ENCODE measurements at places on chromosomes 1 and 21.
A peak's percentile ranks its signal among the peaks of the same experiment; 100 is the strongest.

GRCh38 chr1:67350783-67351182 is 43.1 kb downstream of the IL12RB2 start:
- H3K27me3 ChIP-seq, result no peaks in the 10 kb centered on the region
- DNase-seq, result peak; percentile 47
- H3K4me3 ChIP-seq, result no peak overlapping the region
- peaks cover 9% of the 10 kb centered on the region for H3K4me1 ChIP-seq
- H3K36me3 ChIP-seq, result peaks cover 35% of the 10 kb centered on the region

DNA sequence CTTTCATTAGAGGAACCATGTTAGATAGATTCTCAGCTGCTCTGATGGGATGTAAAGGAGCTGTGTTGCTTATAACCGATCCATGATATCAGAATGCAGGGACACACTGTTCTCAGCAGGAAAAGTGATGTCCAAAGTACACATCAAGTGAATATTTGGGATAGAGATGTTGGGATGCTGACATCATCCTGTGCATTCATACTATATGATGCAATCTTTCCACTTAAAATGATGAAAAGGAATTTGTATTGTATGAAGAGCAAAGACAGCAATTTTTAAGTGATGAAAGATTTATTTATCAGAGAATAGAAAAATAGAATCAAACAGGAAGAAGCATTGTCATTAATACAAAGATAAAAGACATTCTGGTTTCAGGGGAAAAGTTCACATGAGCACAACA is 110.1 kb downstream of the ERG start:
- H3K36me3 ChIP-seq, result no peaks in the 10 kb centered on the region
- no peak overlapping the region for H3K4me3 ChIP-seq
- H3K4me1 ChIP-seq, result peaks cover 3% of the 10 kb centered on the region
- H3K27ac ChIP-seq, result no peak overlapping the region
- H3K27me3 ChIP-seq, result peaks cover 9% of the 10 kb centered on the region

- H3K36me3 ChIP-seq, result no peaks in the 10 kb centered on the region
- H3K4me1 ChIP-seq, result no peaks in the 10 kb centered on the region
- no peak overlapping the region for H3K4me3 ChIP-seq
- no peak for DNase-seq
- H3K27me3 ChIP-seq, result peaks cover 2% of the 10 kb centered on the region
- no peak overlapping the region for H3K27ac ChIP-seq
Observed at GRCh38 chr1:218867941-218868626, 305.6 kb upstream of the LYPLAL1 start.

DNA sequence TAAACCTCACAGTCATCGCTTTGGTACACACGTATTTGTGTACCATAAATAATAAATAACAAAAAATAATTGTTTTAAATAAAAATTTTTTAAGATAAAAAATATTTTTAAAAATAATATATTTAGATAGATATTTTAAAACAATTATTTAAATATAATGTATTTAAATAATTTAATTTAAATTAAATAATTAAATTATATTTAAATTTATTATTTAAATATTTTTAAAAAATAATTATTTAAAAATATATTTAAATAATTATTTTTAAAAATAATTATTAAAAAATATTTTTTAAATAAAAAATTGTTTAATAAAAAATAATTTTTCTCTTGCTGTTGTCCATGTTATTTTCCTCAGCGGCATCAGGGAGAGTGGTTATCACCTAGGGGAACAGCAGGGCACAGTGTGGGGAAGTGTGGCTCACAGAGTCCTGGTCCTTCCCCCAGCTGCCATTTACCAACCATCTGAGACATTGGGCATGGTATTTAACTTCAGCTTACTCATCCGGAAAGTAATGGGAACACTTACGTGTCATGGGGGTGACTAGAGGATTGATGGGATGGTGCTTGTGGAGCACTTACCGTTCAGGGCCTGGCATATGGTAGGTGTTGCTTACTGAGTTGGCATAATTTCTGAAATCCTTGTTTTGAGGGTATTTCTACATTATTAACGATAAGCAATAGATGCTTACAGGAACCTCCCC is 92.9 kb upstream of the TSPAN2 start:
- H3K4me3 ChIP-seq, result no peak overlapping the region
- no peaks in the 10 kb centered on the region for H3K36me3 ChIP-seq
- peaks cover 9% of the 10 kb centered on the region for H3K4me1 ChIP-seq
- DNase-seq, result no peak
- no peaks in the 10 kb centered on the region for H3K27me3 ChIP-seq
- H3K27ac ChIP-seq, result no peak overlapping the region

GRCh38 chr1:56056438-56057287 is 522.7 kb downstream of the PLPP3 start:
- no peak overlapping the region for H3K4me3 ChIP-seq
- no peaks in the 10 kb centered on the region for H3K4me1 ChIP-seq
- no peak for DNase-seq
- H3K27me3 ChIP-seq, result peaks cover 2% of the 10 kb centered on the region
- H3K27ac ChIP-seq, result no peak overlapping the region
- H3K36me3 ChIP-seq, result no peaks in the 10 kb centered on the region

DNA sequence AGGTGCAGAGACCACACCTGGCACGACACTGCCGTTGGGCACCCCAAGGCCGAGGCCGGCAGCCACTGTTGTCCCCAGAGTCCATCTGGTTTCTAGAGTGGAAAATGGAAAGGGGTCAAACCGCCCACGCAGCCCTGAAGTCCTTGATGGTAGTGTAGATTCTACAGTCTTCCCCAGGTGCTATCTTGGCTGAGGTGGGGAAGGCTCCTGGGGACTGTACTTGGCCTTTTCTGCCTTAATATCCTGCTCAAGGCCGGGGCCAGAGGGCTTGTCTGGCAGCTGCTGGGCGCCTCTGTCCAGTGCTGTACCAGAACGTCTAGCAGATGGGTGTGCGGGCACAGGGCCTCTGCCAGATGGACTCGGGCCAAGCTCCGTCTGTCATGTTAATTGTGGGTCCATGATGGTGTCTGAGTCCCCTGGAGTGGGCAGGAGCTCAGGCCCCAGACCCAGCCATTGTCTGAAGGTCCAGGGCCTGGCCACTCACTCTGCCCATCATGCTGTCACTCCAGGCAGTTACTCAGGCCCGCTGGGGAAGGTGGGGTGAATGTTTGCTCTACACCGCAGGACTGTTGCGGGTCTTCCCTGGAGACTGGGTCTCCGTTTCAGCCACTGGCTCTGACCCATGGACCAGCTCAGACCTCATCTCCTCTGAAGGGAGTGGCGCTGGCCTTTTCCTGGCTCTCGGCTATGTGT is 161.9 kb upstream of the COL6A1 start:
- H3K4me1 ChIP-seq, result peaks cover 37% of the 10 kb centered on the region
- peak; percentile 38 for DNase-seq
- H3K36me3 ChIP-seq, result no peaks in the 10 kb centered on the region
- H3K27ac ChIP-seq, result peak overlapping the region; percentile 95

- peaks cover under 1% of the 10 kb centered on the region for H3K27me3 ChIP-seq
- no peaks in the 10 kb centered on the region for H3K36me3 ChIP-seq
- peaks cover 4% of the 10 kb centered on the region for H3K4me1 ChIP-seq
- no peak overlapping the region for H3K4me3 ChIP-seq
- no peak overlapping the region for H3K27ac ChIP-seq
- no peak for DNase-seq
Observed at GRCh38 chr1:51908499-51908898, 30.0 kb upstream of the NRDC start.

DNA sequence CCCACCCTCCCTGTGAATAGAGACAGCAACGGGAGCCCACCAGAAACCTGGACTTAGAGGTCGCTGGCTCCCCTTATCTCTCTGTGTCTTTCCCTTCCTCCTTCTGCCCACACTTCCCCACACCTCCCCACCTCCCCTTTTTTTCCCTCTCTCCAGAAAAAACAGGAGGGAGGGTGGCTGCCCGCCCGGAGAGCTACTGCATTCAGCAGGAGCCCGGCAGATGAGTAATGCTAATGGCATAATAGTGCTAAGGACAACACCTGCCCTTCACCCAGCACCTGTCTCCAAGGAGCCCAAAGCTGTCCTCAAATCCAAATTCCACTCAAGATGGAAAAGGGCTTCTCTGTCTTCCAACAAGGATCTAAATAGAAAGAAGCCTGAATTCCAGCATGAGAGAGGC is 11.4 kb upstream of the PRELP start:
- peaks cover 4% of the 10 kb centered on the region for H3K4me1 ChIP-seq
- no peaks in the 10 kb centered on the region for H3K36me3 ChIP-seq
- H3K27ac ChIP-seq, result no peak overlapping the region
- peaks cover 25% of the 10 kb centered on the region for H3K27me3 ChIP-seq
- no peak for DNase-seq

GRCh38 chr1:24301785-24302175 is 17.4 kb upstream of the GRHL3 start:
- H3K4me1 ChIP-seq, result no peaks in the 10 kb centered on the region
- H3K27ac ChIP-seq, result no peak overlapping the region
- peaks cover 27% of the 10 kb centered on the region for H3K27me3 ChIP-seq

GRCh38 chr1:8252266-8252951 is 65.5 kb upstream of the SLC45A1 start:
- H3K4me1 ChIP-seq, result peaks cover 9% of the 10 kb centered on the region
- H3K27me3 ChIP-seq, result no peaks in the 10 kb centered on the region
- DNase-seq, result no peak
- no peak overlapping the region for H3K27ac ChIP-seq
- H3K4me3 ChIP-seq, result no peak overlapping the region

DNA sequence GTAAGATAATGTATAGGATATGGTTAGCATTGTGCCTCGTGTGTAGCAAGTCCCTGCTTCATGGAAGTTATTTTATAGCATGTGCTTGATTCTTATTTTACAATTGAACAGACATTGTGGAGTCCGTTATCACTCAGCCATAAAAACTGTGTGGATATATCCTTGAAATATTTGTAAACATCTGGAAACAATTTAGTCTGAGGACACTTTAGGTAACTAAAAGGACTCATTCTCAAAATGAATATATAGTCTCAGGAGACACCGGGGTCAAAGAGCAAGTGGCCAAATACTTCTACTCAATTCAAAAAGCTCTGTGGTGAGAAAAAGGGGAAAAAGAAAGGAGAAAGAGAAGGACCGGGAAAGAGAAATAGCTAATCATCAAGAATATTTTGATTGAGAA is 23.7 kb downstream of the PRRX1 start:
- H3K4me1 ChIP-seq, result no peaks in the 10 kb centered on the region
- H3K4me3 ChIP-seq, result no peak overlapping the region
- no peaks in the 10 kb centered on the region for H3K36me3 ChIP-seq
- H3K27ac ChIP-seq, result no peak overlapping the region

- no peak overlapping the region for H3K4me3 ChIP-seq
- no peak overlapping the region for H3K27ac ChIP-seq
- no peaks in the 10 kb centered on the region for H3K4me1 ChIP-seq
- peaks cover 5% of the 10 kb centered on the region for H3K27me3 ChIP-seq
- no peak for DNase-seq
Observed at GRCh38 chr1:207428783-207429182, 25.3 kb upstream of the CR2 start.

- no peaks in the 10 kb centered on the region for H3K4me1 ChIP-seq
- no peak overlapping the region for H3K4me3 ChIP-seq
- no peak overlapping the region for H3K27ac ChIP-seq
- no peaks in the 10 kb centered on the region for H3K36me3 ChIP-seq
Observed at GRCh38 chr1:86972262-86972661, 57.8 kb downstream of the HS2ST1 start.

DNA sequence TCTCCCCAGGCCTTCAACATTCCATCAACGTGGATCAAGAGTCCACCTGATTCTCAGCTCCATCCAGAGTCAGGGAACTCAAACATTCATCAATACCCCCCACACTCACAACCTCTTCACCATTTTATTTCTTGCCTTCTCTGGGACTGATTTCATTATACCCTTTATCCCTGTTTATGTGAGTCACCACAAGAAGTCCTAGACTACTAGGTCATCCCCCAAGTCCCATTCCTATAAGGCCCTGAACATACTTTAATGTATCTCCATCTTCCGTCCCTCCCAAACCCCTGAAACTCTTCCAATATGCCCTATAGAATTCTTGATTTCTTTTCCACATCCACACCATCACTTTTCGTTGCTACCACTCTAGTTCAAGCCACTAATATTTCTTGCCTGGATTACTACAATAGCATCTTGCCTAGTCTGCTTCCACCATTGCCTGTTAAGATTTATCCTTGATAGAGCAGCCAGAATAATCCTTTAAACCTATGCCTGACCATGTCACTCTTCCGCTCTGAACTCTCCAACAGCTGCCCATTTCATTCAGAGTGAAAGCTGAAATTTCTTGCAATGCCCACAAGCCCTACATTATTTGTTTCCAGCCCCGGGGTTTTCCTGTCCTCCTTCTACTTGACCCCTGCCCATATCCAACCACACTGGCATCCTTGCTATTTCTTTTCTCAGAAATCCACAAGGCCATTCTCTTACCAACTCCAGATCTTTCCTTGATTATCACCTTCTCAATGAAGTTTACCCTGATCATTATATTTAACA is 9.4 kb upstream of the SAMD13 start:
- peaks cover 5% of the 10 kb centered on the region for H3K36me3 ChIP-seq
- H3K4me1 ChIP-seq, result no peaks in the 10 kb centered on the region
- no peak overlapping the region for H3K27ac ChIP-seq
- H3K27me3 ChIP-seq, result peaks cover 2% of the 10 kb centered on the region

- H3K27me3 ChIP-seq, result no peaks in the 10 kb centered on the region
- H3K4me1 ChIP-seq, result no peaks in the 10 kb centered on the region
- no peak overlapping the region for H3K4me3 ChIP-seq
- no peaks in the 10 kb centered on the region for H3K36me3 ChIP-seq
- no peak overlapping the region for H3K27ac ChIP-seq
Observed at GRCh38 chr21:27407271-27407670, 440.4 kb upstream of the ADAMTS5 start.

DNA sequence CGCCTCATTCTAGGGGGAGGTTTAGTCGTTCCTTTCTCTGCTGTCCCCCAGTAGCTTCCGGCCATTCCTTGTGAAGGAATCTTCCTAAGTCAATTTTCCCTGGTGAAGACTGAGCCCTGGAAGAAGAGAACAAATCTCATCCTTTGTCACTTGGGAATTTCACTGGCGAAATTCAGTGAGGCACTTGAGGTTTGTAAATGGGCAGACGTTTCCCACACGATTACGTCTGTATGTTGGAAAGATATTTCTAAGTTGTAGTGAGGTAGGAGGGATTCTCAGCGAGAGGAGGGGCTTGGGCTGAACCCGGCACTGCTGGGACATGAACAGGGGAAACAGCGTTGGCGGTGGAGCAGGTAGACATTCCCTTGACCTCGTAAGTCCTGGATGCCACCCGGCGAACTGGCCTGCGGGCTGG is 47.2 kb downstream of the GALNT2 start:
- H3K4me1 ChIP-seq, result peaks cover 56% of the 10 kb centered on the region
- no peak overlapping the region for H3K4me3 ChIP-seq
- DNase-seq, result no peak
- H3K27me3 ChIP-seq, result no peaks in the 10 kb centered on the region

GRCh38 chr1:17569200-17570139 is 30.0 kb downstream of the ARHGEF10L start:
- H3K4me1 ChIP-seq, result no peaks in the 10 kb centered on the region
- H3K27me3 ChIP-seq, result no peaks in the 10 kb centered on the region
- no peak overlapping the region for H3K27ac ChIP-seq
- no peak overlapping the region for H3K4me3 ChIP-seq
- H3K36me3 ChIP-seq, result no peaks in the 10 kb centered on the region
- no peak for DNase-seq

- peak; percentile 5 for DNase-seq
- H3K36me3 ChIP-seq, result no peaks in the 10 kb centered on the region
- H3K27ac ChIP-seq, result no peak overlapping the region
- no peak overlapping the region for H3K4me3 ChIP-seq
Observed at GRCh38 chr1:87644579-87645190, 316.0 kb downstream of the LMO4 start.

GRCh38 chr1:20322825-20323612 is 32.3 kb downstream of the VWA5B1 start:
- H3K27me3 ChIP-seq, result peaks cover 26% of the 10 kb centered on the region
- DNase-seq, result peak; percentile 60
- H3K36me3 ChIP-seq, result no peaks in the 10 kb centered on the region
- peaks cover 23% of the 10 kb centered on the region for H3K4me1 ChIP-seq

Data from activated CD8-positive, alpha-beta T cell treated with anti-CD3 and anti-CD28 coated beads for 36 hours (primary cell).